ENCODE measurements at places on chromosomes 6 and 20.
A peak's percentile ranks its signal among the peaks of the same experiment; 100 is the strongest.

GRCh38 chr6:97060254-97060653 lies 135.7 kb downstream of the KLHL32 start:
- DNase-seq = no peak

DNA sequence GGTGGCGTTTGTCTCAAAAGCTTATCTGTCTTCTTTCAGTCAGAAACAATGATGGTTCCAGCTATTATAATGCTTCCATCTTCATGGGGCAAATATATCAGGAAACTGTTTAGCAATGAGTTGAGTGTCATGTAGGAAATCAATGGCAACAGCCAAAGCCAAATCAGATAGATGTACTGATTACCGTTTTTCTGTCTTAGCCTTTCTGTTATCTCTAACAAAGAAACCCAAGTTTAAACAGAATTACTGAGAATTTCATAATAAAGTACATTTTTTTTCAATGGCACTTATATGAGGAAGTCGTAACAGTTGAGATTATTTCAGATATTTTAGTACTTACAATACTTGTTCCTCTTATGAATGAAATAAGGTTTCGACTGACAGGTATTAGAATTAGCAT lies 1.2 kb downstream of the NOX3 start:
- DNase-seq = no peak

DNA sequence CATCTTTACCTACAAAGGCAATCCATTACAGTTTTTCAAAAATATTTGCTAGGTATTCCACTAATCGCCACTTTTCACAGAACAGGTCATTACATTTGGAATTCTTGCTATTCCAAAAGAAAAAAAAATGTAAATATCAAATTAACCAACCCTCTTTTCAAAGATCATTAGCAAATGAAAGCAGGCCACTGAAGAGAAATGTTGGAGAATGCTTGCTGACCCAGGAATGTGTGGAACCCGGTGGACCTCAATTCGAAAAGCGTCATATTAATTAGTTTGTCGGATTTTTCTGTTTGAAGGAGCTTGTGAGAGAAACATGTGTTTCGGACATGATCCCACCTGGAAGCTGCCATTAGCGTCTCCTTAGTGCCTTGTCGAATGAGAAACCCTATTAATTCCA lies 27.9 kb upstream of the SERPINB9 start:
- no peak for DNase-seq

DNA sequence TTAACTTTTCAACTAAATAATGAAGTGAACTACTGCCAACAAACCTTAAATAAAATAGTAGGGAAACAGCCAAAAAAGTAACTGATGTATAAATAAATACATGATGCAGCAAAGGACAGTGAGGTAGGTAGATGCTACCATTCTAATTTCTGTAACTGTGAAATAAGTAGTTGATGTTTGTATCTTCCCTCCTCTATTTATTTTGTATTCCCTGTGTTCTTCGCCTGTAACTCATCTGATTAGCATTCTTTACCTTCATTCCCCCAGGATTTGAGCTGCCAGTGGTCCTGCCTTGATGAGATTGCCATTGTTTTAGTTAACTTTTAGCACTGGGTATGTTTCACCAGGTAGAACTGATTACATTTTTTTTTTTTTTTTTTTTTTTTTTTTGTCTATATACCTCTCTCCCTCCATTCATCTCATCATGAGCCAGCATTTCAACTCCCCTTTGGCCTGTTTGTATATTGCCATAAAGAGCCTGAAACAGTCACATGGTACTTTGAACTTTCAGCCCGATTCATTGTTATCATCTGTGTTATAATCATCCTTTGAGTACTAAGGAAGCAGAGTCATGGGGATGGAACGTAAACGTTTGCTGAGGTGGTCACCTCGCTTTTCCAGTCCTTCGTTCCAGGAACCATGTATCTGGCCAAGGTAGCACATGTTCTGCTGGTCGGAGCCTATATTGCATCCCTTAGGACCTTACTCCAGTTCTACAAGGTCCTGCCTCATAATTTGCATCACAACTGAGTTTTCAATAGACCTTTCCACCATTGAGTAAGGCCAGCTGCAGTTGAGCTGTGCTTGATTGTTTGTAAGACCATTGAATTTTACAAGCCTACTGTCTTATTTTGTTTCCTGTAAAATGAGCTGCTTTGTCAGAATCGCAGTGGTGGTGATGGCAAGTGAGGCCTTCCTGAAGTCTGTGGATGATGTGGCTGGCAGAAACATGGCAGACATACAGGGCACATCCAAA lies 107.6 kb downstream of the JAG1 start:
- DNase-seq = no peak

DNA sequence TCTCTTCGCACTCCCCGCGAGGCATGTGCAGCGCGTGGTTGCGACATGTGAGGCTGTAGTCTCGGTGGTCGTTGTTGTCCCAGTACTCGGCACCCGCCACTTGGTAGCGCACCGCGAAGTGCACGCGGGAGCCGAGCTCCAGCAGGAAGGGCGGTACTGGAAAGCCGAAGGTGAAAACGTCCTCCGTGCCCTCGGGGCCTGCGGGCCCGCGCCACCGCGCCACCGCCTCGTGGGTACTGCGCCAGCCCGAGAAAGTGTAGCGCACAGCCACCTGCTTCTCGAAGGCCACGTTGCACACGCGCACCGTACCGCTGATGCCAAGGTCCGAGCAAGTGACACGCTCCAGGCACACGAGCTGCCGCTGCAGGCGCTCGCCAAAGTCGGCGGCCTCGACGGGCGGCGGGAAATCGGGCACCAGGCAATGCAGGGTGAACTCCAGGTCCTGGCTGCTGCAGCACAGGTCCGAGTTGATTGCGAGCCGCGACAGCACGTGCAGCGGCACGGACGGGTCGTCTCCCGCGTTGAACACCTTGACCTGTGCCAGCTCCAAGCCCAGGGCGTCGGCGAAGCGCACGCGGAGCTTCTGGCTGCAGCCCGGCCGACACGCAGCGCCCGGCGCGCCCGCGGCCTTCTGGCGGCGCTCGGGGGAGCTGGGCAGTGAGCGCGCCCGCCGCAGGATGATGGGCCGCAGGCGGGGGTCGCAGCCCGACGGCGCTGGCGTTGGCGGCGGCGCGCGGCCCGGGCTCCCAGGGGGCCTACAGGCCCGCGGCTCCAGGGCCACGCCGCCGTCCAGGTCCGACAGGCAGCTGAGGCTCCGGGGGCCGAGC lies 840 bp downstream of the PPP1R3D start:
- DNase-seq = no peak

GRCh38 chr6:143701349-143702234 lies 23.8 kb downstream of the PHACTR2 start:
- DNase-seq = no peak

- no peak for DNase-seq
Observed at GRCh38 chr20:62732031-62732760, 23.6 kb downstream of the NTSR1 start.

DNA sequence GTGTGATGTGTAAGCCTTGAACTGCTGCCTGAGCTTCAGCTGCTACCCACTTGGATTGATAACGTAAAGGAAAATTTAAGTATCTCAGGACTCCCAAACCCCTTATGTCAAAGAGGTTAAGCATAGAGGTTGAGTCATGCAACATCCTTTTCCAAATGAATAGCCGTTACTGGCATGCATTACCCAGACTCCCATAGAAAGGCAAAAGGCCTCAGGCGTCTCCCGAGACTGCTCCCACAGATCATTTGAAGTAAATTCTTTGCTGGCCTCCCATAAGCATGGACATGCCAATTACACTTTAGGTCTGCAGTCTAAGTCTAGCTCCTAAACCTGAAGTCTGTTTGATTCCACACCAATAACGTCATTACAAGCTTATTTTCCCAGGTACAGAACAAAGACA lies 14.7 kb downstream of the IPCEF1 start:
- no peak for DNase-seq

- DNase-seq = no peak
Observed at GRCh38 chr6:17921454-17921853, 66.0 kb downstream of the KIF13A start.

DNA sequence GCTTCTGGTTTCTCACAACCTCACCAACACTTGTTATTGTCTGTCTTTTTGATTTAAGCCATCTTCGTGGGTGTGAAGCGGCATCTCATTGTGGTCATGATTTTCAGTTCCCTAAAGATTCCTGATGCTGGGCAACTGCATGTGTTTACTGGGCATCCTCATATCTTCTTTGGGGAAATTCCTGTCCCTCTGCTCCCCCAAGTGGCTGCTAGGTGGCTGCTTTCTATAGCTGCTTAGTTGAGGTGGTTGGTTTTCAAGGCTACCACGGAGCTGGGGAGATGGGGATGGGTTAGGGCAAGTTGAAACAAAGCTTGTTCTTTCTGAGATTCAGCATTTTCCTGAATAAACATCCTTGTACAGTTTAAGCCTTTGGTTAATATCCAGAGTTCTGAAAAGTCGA lies 403.9 kb upstream of the SULF2 start:
- no peak for DNase-seq

DNA sequence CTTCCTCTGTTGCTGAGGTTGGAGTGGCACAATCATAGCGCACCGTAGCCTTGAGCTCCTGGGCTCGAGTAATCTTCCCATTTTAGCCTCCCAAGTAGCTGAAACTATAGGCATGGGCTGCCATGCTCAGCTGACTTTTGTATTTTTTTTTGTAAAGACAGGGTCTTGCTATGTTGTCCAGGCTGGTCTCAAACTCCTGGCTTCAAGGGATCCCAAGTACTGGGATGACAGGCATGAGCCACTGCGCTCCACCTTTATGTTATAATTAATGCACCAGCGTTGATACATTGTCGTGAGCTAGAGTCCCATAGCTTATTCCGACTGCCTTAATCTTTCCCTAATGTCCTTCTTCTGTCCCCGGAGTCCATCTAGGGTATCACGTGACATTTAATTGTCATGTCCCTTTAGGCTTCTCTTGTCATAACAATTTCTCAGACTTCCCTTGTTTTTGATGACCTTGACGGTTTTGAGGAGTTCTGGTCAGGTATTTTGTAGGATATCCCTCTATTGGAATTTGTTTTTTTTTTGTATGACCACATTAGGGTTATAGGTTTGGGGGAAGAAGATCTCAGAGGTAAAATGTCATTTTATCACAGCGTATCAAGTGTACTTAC lies 63.9 kb downstream of the CEBPB start:
- DNase-seq = no peak

DNA sequence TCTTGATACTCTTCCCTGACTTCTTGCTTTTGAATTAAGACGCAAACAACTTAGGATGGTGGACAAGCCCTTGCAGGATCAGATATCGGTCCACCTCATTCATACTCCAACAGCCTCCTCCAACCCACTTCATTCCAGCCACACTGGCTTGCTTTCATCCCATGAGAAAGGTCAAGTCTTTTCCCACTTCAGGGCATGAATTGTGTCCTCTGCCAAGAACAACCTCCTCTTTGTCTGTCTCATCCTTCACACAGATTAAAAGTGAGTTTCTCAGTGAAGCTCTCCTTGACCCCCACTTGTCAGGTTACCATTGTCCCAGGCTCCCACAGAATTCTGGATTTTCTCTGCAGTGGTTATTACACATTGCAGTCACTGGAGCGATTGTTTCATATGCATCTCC lies 91.8 kb upstream of the TGM3 start:
- no peak for DNase-seq

DNA sequence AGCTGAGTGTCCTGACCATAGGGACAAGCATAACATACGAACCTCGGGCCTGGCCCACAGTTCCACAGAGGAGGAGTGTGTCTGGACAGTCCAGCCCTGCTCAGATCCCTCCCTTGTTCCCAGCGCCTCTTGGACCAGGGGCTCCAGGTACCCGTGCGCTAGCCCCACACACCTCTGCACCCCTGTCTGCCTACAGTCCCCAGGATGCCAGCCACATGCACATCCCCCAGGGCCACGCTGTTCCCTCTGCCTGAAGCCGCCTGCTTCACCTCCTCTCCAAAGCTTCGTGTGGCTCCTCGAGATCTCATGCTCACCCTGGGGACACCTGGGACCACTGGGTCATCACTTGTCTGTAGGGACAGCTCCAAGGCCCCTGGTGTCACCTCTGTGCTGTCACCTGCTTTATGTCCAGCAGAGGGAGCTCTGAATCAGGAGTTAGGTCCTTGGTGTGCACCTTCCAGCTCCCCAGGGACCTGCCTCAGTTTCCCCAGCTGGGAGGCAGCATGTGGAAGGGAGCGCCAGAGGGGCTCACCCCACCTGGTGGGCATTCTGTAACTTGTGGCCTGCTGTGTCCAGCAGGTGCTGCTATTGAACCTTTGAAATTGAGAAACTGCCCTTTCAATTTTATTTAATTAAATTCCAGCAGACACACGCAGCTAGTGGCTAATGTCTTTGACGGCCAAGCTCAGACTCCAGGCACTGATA lies 7.3 kb upstream of the YTHDF1 start:
- DNase-seq = peak; percentile 19

- DNase-seq = no peak
Observed at GRCh38 chr20:23139524-23139923, 53.4 kb upstream of the CD93 start.

DNA sequence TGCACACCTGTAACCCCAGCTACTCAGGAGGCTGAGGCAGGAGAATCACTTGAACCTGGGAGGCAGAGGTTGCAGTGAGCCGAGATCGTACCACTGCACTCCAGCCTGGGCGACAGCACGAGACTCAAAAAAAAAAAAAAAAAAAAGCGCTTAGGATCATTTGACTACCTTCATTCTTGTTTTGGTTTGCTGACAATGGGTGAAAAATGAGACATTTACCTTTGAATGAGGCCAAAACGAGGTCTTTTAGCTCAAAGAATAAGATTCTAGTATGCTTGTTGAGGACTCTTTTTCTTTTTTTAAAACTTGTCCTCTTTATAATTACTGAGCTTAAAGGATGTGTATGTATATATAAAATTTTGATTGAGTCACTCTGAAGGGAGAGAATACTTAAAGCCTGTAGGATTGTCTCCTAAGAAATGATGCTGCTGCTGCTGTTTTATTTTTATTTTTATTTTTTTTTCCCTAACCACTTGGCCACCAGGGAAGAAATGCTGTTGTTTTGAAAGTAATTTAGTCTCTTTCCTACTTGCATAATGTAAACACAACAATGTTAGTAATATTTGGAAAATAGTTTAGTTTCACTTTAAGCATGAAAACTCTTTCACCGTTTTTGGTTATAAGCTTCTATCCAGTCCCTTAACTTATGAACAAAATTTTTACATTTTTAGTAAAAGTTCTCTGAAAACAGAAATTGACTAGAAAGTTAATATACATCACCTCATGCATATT lies 7.9 kb downstream of the UBR2 start:
- no peak for DNase-seq

- DNase-seq = no peak
Observed at GRCh38 chr6:160285541-160286105, 27.0 kb upstream of the SLC22A2 start.

- peak; percentile 18 for DNase-seq
Observed at GRCh38 chr6:52724406-52725121, 38.7 kb downstream of the GSTA2 start.

GRCh38 chr6:1554476-1555310 lies 55.0 kb upstream of the FOXC1 start:
- DNase-seq = peak; percentile 67

DNA sequence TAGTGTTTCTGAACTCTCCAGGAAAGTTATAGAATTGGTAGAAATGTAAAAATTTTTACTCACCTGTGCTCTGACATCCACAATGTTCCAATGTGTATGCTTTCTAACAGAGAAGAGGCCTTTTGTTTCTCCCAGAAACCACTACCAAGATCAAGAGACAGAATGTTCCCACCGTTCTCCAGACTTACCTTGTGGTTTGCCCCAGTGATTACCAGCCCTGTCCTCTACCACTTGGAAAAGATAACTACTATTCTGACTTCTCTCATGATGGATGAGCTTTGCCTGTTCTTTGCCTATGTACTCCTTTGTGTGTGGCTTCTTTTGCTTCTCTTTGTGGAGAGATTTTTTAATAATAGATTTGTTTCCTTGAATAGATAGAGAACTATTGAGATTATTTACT lies 173.0 kb upstream of the SCGN start:
- no peak for DNase-seq
